ENCODE measurements at places on chromosomes 7 and 10. TPM values are rescaled to one million over a fixed set of nuclear protein-coding genes. Genes with fewer than 3 reads are reported as not detected.

MBL2 gene
- not detected for total RNA-seq

NEUROG3 gene
- not detected for total RNA-seq

PDE1C gene
- total RNA-seq = under 0.01 TPM

OR9A2 gene
- total RNA-seq = not detected

ASB10 gene
- not detected for total RNA-seq

H2BK1 gene
- not detected for total RNA-seq

DNA sequence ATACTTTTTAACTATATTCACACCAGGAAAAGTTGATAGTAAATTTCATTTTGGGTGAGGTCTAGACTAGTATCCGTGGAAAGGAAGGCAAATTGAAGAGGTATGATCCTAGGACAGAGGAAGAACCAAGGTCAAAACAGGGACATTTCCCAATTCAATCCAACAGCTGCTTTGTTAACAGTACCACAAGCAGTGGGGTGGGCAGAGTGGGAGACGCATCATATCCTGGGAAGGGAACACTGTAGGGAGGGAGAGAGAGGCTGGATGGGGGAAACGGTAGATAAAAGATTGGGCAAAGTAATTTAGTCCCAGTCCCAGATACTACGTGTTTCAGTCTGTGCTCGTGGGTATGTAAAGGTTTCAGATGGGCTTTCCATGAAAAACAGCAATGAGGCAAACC lies 9.2 kb upstream of the FAS start:
- no peak for DNase-seq

- DNase-seq = peak; percentile 51
Observed at GRCh38 chr10:97771055-97771891, 526 bp downstream of the SFRP5 start.

DNA sequence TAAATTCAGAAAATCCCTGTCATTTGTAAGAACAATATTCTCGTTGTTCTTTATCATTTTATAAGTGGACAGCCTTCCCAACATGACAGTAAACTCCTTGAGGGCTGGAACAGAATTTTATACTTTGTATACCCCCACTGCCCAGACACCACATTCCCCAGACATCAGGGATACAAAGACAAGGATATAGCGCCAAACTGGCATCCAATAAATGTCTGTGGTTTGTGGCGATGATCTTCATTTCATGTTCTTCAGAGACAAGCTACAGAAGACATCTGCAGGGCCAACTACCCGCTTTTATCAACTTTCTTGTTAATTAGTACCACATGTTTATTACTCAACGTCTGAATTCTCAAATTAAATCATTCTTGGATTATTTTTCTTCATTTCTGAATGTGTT lies 155.9 kb downstream of the ATE1 start:
- DNase-seq = no peak

DNA sequence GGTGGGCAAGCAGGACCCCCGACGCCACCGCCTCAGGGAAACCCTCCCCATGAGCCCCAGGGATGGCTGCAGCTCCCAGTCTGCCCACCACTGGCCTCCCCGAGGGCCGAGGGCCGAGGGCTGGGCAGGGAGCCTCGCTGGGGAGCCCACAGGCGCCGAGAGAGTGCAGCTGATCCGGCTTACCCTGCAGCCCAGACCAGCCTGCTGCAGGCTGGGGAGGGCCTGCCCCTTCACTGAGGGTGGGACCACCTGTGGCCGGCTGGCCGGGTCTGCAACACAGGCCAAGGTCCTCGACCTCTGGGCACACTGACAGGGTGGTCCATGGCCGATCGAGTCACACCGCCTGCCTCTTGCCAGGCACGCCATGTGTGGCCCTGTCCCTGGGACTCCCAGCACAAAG lies 27.3 kb upstream of the ADGRA1 start:
- no peak for DNase-seq

Data from lung microvascular endothelial cell (primary cell).